ENCODE measurements at places on chromosomes 7 and 10.

- DNase-seq: no peak
Measured at GRCh38 chr7:16357474-16357873, 63.9 kb downstream of the CRPPA start.

GRCh38 chr10:80700760-80701444 is 163.2 kb downstream of the SH2D4B start:
- no peak for DNase-seq

GRCh38 chr10:100748231-100749058 is 3.1 kb downstream of the PAX2 start:
- no peak for DNase-seq

DNA sequence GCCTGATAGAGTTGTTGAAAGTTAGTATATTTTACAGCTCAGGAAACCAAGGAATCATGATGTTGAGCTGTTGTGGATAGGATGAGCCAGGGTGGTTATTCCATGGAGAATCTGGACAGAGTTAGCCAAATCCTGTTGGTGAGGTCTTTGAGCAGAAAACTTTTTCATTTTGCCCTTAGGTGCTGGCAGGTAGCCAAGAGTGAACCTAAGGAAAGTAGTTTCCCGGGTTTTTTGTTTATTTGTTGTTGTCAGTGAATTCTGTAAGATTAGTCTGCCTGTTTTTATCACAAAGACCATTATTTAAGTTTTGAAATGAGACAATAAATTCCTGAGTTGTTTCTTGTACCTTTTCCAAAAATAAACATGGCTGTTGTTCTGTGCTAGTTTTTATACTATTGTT is 61.0 kb downstream of the GALNT11 start:
- no peak for DNase-seq

- no peak for DNase-seq
Measured at GRCh38 chr7:158313931-158314330, 273.7 kb downstream of the PTPRN2 start.

All from fibroblast of skin of abdomen (primary cell).